ENCODE measurements at places on chromosomes 7 and 10.

DNA sequence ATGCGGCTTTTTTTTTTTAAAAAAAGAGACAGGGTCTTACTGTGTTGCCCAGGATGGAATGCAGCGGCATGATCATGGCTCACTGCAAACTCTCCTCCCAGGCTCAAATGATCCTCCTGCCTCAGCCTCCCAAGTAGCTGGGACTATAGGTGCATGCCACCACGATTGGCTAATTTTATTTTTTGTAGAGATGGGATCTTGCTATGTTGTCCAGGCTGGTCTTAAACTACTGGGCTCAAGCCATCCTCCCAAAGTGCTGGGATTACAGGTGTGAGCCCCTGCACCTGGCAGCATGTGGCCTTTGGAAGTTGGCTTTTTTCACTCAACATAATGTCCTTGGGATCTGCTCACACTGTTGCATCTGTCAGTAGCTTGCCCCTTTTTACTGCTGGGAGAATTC lies 65.1 kb downstream of the AMZ1 start:
- no peak for DNase-seq

DNA sequence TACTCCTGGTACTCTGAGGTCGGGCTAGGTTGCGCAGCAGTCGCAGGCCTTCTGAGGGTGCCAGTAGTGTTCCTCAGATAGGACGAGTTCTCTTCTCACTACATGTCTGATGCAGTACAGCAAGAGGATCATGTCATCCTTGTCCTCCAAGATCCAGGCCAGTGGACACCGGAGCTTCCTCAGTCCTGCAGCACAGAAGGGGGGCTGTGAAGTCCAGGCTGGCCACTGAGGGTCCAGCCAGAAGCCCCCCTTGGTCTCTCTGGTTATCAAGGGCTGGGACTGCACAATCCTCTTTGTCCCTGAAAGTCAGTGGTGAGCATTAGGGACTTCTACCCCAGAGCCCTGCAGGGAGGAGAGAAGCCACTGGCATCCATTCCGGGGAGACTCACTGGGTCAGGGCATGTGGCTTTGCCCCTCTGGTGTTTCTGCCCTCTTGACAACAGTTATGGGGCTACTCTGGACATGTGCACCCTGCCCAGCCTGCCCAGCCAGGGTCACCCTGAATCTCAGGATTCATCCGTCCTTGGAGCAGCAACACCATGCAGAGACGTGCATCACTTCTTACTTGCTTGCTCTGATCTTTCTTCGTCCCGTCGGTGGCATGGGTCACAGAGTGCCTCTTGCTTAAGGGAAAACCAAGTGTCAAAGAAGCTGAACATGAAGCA lies 125.7 kb downstream of the ADCY1 start:
- DNase-seq, result no peak

- no peak for DNase-seq
Measured at GRCh38 chr7:13988731-13989125, 738 bp downstream of the ETV1 start.

DNA sequence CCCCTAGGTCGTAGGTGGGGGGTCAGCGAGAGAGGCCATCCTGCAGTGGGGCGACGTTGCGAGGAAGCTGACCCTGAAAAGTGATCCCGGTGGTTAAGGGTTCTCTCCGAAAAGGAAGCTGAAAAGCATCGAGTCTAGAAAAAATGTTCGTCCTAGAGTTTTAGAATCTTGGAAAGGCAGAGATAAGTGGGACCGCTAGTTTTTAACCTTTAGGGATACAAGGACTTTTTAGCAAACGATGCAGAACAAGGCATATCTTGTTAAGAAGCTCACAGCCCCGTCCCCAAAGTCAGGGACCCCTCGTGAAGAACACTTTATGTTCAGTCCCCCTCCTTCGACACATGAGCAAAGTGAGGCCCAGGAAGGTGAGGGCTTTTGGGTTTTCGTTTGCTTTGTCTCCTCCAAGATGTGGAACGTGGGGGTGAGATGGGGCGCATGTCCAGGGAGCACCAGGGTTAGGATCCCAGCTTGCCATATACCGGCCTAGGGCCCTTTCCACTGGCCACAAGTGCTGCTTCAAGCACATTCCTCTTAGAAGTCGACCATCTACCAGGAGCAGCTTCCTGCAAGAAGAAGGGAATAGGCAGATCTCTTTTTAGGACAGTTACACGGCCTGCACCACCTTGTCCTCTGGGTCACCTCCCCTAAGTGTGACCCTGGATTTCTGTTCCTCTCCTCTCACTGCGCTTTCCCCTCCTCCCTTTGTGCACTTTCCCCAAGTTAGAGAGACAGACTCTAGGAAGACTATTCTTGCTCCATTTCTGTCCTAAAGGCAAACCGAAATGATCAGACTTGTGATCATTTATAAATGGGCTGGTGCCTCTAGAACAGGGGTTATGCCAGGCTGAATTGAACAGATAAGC lies 969 bp downstream of the SLC35G1 start:
- no peak for DNase-seq

- no peak for DNase-seq
Measured at GRCh38 chr7:110677405-110677804, 413.5 kb upstream of the LRRN3 start.

DNA sequence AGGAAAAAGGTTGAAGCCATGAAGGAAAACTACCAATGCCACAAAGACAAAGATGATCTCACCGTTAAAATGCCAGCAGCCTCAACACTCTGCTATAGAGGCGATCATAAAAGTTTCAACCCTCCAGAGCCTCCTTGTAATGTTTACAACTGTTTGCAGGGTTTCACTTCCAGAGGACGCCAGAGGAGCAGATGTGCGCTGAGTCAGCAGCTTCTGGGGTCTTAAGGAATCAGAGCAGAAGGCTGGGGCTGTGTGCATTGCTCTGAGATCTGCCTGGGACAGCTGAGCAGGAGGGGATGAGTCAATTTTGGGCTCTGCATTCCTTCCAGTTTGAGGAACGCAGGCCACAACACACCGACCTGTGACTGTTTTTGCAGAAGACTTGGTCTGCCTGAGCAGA lies 98.3 kb downstream of the TMEM130 start:
- DNase-seq, result no peak
